Peyer's patch (tissue), 4 donors: ENCODE measurements at places on chromosomes 4 and X. TPM values are rescaled to one million over a fixed set of nuclear protein-coding genes. Genes with fewer than 3 reads are reported as not detected.

- no peak overlapping the region for H3K27ac ChIP-seq
- H3K4me3 ChIP-seq: no peak overlapping the region
- no peaks in the 10 kb centered on the region for H3K27me3 ChIP-seq
- no peaks in the 10 kb centered on the region for H3K4me1 ChIP-seq
Measured at GRCh38 chr4:68909385-68909784, 42.2 kb downstream of the UGT2A3 start.

DNA sequence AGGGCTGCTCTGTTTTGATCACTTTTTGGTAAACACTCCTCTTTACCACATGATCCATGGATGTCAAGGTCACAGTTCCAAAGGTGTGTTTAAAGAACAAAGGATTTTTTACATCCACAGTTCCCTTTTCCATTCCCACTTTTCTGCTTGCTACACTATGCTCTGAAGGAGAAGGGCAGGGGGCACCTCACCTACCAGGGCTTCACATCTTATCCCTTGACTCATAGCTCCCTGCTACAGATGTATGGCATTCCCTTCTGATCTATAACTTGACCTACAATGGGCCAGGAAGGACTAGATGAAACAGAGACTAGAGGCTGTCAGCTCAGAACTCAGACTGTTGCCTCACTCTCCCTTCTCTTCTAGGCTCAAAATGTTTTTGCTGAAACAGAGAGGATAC is 233.1 kb upstream of the RPS6KA3 start:
- no peak overlapping the region for H3K27ac ChIP-seq
- H3K4me1 ChIP-seq: no peaks in the 10 kb centered on the region
- no peak for DNase-seq
- H3K36me3 ChIP-seq: no peaks in the 10 kb centered on the region
- no peak overlapping the region for H3K4me3 ChIP-seq

DNA sequence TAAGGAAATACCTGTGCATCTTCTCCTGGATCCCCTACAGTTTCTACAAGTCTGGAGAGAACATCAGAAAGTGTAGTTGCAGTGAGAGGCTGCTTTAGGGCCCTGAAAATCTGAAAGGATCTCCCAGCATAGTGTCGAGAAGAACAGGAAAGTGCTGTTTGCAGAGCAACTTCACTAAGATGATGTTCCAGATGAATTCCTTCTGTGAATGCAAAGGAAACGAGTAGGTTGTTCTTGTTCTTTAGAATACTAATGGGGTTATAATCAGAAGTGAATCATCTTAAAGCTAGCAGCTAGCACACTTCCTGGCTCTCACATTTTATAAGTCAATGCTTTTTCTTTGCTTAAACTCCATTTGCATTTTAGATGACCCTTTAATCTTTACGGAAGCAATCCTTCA is 53.7 kb downstream of the ZAR1 start:
- no peak overlapping the region for H3K27ac ChIP-seq
- DNase-seq: no peak
- peaks cover 6% of the 10 kb centered on the region for H3K36me3 ChIP-seq
- H3K27me3 ChIP-seq: no peaks in the 10 kb centered on the region
- H3K4me1 ChIP-seq: no peaks in the 10 kb centered on the region
- no peak overlapping the region for H3K4me3 ChIP-seq

GRCh38 chr4:123996718-123997510 is 600.3 kb downstream of the SPRY1 start:
- H3K4me3 ChIP-seq: no peak overlapping the region
- H3K27ac ChIP-seq: no peak overlapping the region
- H3K27me3 ChIP-seq: no peaks in the 10 kb centered on the region
- H3K36me3 ChIP-seq: no peaks in the 10 kb centered on the region
- no peaks in the 10 kb centered on the region for H3K4me1 ChIP-seq

GRCh38 chr4:60450054-60450453 is 750.1 kb upstream of the ADGRL3 start:
- no peaks in the 10 kb centered on the region for H3K4me1 ChIP-seq
- no peak overlapping the region for H3K27ac ChIP-seq
- no peaks in the 10 kb centered on the region for H3K27me3 ChIP-seq
- H3K4me3 ChIP-seq: no peak overlapping the region
- H3K36me3 ChIP-seq: no peaks in the 10 kb centered on the region
- no peak for DNase-seq

DNA sequence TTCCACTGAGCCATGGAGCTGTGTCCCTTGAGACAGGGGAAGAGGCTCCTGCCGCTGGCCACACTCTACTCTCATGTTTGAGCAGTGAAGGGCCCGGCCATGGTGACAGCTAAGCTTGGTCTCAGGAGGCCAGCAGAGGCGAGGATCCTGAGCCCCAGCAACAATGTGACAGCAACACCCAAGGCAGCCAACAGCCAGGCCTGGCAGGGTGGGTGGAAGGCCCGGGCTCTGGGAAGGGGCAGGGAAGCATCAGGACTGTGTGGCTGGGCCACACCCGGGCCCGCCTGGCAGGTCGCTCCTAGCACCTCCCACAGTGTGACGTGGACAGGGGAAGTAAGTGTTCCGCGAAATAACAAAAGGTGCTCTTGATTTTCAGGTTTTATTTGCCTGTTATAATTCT is 24.8 kb downstream of the L1CAM start:
- H3K27ac ChIP-seq: no peak overlapping the region
- DNase-seq: no peak
- no peaks in the 10 kb centered on the region for H3K4me1 ChIP-seq
- no peaks in the 10 kb centered on the region for H3K36me3 ChIP-seq
- no peak overlapping the region for H3K4me3 ChIP-seq

VCX3A gene
- not detected for total RNA-seq

RNF128 gene
- total RNA-seq: 44.2 TPM
